T-helper 22 cell (primary cell): ENCODE measurements at places on chromosomes 6 and 20.
A peak's percentile ranks its signal among the peaks of the same experiment; 100 is the strongest.

DNA sequence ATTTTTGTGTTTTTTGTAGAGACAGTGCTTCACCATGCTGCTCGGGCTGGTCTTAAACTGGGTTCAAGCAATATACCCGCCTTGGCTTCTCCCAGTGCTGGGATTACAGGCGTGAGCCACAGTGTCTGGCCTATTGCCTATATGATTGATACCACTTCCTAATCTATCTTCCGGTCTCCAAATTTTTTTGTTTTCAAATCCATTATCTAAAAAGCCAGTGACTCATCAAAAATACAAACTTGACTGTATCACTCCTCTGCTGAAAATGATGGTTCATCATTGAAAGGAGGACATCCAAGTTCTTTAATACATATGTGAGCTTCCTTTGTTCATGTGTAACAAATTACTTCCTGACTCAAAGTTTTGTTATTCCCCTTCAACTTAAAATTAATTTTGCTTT, 35.5 kb downstream of the FAM8A1 start:
- no peak for DNase-seq

- DNase-seq: peak; percentile 41
Measured at GRCh38 chr6:5302995-5303622, 41.8 kb downstream of the FARS2 start.

GRCh38 chr6:88539295-88539764, 373.2 kb upstream of the CNR1 start:
- DNase-seq: no peak

DNA sequence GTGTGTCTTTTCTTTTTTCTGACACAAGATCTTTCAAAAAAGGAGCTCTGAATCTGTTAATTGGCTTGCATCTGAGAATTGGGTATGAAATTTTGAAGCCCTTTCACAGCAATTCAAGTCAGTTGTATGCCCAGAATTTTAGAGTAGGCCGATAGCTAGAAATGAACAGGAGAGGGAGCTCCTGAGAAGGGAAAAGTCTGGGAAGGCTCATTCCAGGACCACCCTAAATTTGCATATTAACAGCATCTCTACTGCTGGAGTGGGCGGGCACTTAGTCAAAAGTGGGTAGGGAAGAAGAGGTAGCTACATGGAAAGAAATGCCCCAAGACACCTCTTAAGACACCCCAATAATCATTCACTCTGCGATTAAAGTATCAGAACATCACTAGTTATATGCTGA, 928.3 kb downstream of the TBC1D32 start:
- no peak for DNase-seq

- no peak for DNase-seq
Measured at GRCh38 chr6:107712237-107712664, 111.9 kb downstream of the SCML4 start.

DNA sequence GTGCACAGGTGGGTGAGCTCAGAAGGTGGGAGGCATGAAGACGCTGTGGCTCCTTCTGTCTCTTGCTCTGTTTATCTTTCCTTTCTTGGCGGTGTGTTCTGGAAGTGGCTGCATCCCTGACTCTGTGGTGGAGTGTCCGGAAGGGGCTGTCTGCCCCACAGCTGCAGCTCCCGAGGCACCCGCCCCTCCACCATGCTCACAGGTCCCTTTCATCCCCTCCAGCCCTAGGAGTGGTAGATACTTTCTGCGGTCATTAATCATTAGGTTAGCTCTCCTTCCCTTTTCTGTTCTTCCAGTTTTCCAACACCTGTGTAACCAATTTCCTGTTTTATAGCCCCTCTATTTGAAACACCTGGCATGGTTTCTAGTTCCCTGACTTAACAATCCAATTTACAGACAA, 65.6 kb downstream of the GJA10 start:
- DNase-seq: no peak

GRCh38 chr6:41683523-41684310, 45.4 kb downstream of the MDFI start:
- peak; percentile 25 for DNase-seq
